CD4-positive, alpha-beta T cell (primary cell): ENCODE measurements at places on chromosomes 4 and X.

DNA sequence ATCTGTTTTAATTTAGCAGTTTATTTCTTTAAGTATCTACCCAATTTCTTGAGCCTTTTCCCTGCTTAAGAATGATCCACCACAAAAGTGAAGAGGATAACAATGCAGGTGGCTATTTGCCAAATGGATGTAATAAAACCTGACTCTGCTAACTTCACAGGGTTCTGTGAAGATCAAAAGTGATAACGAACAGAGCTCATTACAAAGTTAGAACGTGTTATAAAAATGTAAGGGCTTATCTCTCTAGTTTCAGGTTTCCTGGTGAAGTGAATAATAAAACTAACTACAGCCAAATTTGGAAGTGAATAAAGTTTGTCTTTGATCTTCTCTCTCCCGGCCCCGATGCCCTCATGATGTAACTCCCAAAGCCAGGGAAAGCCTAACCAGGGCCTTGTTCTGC, 497.9 kb downstream of the SMARCA1 start:
- DNase-seq = no peak

DNA sequence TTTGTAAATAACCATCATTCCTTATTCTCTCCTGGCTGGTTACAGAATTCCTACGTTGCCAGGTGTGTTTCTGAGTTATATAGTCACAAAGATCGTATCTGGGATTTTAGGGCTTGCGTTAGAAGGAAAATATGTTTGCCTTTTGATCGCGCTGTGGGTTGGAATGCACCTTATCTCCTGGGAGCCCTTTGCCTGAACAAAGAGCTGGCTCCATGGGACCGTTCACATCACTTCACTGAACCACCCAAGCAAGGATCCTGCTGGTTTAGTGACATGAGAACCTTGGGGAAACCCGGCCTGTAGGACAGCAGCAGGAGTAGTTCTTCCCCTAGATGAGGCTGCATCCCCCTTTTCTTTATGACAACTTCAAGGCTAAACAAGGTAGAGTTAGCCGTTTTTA, 51.6 kb downstream of the RS1 start:
- DNase-seq = no peak

DNA sequence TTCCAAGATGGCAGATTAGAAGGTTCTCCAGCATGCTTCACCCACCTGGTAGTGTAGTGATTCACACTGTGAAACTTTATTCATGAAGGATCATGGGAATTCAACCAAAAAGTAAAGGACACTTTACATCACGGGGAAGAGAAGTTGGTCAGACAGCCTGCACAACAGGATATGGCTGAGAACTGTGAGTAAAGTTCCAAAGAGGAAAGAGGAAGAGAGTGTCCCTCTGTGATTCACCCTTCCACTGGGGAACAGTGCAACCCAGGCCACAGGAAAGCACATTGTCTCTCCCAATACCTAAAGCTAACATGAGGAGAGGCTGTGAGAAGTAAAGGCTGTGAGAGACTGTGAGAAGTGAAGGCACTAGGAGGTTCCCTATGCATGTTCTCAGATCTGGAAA, 137.2 kb downstream of the STPG2 start:
- no peak for DNase-seq

- no peak for DNase-seq
Observed at GRCh38 chrX:40021647-40022046, 76.1 kb downstream of the BCOR start.

- no peak for DNase-seq
Observed at GRCh38 chr4:102687982-102688433, 72.8 kb downstream of the MANBA start.

DNA sequence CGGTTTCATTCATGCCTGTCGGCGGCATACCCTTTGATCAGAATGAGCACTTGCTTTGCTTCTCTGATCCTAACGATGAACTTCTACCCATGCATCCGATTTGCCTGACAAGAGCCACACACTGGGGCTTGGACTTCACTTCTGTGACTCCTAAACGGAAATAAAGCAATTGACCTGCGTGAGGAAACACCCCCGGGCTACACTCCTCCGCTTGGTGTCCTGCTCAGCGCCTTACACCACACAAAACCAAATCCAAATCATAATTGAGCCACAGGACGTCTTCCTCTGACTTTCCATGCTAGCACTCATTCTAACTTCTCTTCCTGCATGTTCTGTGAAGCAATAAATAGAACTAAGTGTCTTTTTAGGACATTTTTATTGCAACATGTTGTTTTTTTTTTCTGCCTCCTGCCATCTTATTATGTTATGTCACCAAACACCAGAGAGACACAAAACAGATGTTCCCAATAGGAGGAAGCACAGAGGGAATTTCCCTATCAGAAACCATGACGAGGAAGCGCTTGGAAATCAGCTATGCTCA, 110.8 kb upstream of the FAM9B start:
- DNase-seq = no peak

- DNase-seq = no peak
Observed at GRCh38 chr4:85966373-85966772, 393.5 kb downstream of the MAPK10 start.

GRCh38 chrX:96407072-96407471, 277.6 kb upstream of the DIAPH2 start:
- no peak for DNase-seq

DNA sequence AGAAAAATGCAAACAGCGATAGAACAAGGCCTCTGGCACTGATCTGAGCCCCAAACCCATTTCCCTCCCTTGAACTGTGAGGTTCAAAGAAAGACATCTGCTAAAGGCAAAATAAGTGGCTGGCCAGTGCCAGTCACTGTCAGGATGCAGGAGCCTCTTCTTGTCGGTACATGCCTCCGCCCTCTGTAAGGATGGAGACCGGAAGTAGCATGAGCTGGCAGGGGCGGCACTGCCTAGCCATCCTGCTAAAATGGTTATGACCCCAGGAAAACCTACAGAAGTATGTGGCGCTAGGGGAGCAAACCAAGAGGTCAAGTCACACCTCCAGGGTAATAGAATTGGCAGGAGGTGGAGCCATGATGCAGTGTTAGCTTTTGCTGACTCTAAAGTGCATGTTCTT, 180.3 kb downstream of the DCLK2 start:
- no peak for DNase-seq

DNA sequence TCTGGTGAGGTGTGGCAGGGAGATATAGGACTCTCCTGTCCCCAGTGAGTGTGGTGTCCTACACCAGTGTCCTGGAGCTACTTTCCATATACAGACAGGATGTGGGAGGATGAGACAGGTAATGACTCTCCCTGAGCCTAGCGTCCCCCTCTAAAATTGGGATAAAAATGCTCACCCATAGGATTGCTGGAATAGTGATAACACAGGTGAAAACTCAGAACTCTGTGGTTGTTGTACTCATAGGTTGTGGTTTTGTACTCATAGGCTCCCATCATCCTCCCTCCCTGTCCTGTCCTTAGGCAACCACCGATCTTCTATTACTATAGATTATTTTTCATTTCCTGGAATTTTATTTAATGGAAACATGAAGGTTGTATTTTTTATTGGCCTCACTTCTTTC, 60.7 kb upstream of the NXF3 start:
- DNase-seq = no peak
